ENCODE measurements at places on chromosomes 3 and 15.

DNA sequence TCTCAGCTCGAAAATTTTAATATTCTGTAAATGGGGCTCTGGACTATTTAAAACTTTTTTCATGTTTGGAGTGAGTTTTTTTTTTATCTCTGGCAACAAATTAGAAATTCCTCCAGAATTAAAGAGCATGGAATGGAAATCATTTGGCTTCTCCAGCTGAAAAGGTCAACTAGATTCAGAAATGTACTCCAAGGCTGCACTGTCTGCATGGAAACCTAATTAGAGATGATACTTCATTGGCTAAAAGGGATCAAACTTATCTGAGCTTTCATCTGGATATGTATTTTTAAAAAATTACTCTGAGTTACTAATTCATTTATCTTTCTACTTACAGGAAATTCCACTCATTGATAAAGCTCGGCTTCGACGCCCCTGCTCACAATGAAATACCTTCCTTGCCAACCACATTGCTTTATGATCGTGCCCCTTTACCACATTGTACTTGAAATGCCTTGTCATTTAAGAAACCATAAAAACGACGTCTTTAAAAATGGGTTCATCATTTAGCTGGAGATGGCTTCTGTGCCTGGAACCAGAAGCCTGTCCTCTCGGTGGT lies 285.5 kb upstream of the ICE2 start:
- DNase-seq, result no peak

- no peak for DNase-seq
Observed at GRCh38 chr3:111691293-111691909, 96.3 kb upstream of the ZBED2 start.

DNA sequence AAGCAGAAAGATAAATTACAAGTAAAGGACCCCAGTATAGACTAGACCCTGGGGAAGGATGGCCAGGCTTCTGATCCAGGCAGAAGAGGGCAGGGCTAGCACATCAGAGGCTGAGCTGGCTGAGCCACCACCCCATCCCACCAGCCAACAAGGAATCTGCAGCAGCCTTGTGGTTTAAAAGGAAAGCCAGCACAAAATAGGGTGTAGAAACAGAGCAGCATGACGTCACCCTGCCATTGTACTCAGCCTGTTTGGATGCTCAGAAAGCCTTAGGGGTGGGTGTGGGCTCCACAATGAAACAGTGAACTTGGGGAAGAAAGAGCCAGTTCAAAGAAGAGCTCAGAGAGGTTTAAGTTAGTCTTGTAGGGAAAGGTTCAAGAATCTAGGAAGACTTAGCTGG lies 28.2 kb downstream of the DUOX1 start:
- DNase-seq, result no peak

- no peak for DNase-seq
Observed at GRCh38 chr3:120424506-120424905, 26.3 kb downstream of the FSTL1 start.

GRCh38 chr15:84761607-84762131 lies 13.3 kb downstream of the ZNF592 start:
- no peak for DNase-seq

Measured in upper lobe of left lung (tissue), 6 donors.